Pulmonary artery endothelial cell (primary cell): ENCODE measurements at places on chromosomes 2 and 18.

GRCh38 chr2:62717503-62718081, 12.1 kb downstream of the EHBP1 start:
- DNase-seq, result no peak

- no peak for DNase-seq
Observed at GRCh38 chr2:60512062-60512622, 41.3 kb downstream of the BCL11A start.

DNA sequence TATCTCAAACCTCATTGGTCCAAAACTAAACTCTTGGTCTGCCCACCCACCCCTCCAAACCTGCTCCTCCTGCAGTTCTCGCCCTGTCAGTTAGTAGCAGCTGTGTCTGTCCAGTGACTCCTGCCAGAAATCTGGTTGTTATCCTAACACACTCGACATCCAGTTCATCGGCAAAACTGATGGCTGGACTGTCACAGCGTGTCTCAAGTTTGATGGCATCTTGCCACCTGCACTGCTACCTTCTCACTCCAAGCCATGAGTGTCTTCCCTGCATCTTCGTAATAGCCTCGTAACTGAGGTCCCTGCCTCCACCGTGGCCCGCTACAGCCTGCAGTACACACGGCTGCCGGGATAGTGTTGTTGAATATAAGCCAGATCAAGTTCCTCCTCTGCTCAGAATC, 470.1 kb upstream of the RAB12 start:
- DNase-seq, result no peak

DNA sequence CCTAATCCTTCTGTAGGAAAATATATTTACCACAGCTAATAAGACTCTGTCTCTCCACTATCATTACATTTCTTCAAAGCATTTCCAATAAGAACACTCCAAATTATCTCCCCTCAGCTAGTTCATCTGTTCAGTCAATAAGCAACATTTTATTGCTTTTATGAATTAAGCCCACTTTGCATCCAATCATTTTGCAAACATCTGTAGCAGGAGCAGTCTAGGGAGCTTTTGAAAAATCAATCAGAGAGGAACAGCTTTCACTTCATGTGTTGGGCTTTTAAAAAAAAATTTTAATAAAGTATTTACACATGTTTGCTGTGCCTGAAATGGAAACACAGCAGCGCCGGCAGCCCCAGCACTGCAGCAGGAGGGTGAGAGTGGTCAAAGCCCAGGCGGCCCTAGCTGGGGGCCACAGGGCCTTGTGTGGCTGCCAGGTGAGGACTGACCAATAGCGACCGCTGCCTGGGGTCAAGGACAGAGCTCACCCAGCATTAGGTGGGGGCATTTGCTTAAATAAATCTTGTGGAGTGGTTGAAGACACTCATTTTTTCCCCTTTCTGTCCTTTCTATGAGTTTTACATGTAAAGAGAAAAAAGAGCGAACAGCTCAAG, 250.7 kb downstream of the RNF144A start:
- DNase-seq, result no peak

DNA sequence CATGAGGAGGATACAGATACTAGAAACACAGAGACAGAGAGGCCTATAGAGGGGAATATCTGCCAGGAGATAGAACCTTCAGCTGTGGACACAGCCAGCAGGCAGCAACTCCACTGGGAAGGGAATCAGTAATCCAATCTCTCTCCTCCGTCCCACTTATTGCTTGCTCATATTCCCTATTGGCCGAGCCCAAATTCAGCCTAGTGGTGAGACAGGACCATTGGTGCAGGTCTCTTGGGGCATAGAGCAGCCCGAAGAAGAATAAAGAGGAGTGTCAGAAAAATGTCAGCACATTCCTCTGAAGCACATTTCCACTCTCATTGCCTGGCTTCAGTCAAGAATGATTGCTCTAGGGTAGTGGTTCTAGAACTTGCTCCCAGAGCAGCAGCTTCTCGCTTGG, 1091.5 kb upstream of the GYPC start:
- no peak for DNase-seq

- no peak for DNase-seq
Observed at GRCh38 chr18:10121028-10121427, 207.2 kb downstream of the VAPA start.

- no peak for DNase-seq
Observed at GRCh38 chr2:720842-721241, 43.6 kb upstream of the TMEM18 start.

GRCh38 chr2:24592441-24593100, 101.5 kb downstream of the NCOA1 start:
- no peak for DNase-seq

GRCh38 chr2:136375017-136375901, 257.3 kb upstream of the CXCR4 start:
- DNase-seq, result no peak

DNA sequence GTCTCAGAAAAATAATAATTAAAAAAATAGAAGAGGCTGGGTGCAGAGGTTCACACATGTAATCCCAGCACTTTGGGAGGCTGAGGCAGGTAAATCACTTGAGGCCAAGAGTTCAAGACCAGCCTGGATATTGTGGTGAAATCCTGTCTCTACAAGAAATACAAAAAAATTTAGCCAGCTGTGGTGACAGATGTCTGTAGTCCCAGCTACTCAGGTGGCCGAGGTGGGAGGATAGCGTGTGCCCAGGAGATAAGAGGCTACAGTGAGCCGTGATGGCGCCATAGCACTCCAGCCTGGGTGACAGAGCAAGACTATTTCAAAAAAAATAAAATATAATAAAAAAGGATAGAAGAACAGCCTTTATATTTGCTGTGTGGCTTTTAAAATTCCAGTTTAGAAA, 35.9 kb downstream of the SMC6 start:
- no peak for DNase-seq

DNA sequence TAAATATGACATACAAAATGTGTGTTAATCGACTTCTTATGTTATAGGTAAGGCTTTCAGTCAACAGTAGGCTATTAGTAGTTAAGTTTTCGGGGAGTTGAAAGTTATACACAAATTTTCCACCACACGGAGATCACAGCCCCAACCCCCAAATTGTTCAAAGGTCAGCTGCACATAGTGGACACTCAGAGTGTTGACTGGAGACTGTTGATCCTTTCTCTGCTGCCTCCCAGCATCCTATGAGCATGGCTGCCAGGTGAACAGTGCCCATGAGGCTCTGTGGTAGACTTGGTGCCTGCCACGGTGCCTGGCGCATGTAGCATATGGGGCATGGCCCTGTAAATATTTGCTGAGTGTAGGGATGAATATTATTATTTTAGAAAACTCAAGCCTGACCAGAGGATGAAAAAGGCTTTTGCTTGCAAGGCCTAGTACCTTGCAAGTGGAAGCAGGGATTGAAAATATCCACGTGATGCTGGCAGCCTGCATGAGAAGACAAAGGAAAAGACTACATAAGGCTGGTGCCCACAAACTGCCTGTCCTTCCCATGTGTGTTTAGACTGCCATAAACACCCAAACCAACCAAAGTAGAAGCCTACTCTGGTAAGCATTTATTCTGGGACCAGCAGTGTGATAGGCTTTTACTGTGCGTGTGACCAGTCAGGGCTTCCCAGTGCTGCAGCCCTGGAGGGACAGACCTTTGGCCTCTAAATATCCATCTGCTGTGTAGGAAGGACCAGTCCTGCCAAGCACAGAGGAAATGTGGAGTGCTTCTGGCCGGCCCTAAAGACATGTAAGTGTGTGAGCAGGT, 226.1 kb downstream of the LDLRAD4 start:
- DNase-seq, result no peak

DNA sequence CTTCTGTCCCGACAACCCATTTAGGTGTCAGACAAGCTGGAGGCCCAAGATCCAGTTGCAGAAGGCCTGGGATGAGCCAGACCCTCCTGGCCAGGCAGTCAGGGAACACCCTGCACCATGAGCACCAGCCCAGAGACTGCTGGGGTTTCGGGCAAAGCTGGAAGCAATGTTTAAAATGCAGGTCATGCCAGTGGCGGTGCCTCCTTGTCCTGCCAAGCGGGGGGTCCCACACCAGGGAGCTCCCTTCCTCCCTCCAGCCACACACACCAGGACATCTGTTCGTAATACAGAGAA, 230.2 kb downstream of the ATAD2B start:
- no peak for DNase-seq

GRCh38 chr2:98078701-98079100, 8.3 kb upstream of the VWA3B start:
- no peak for DNase-seq

DNA sequence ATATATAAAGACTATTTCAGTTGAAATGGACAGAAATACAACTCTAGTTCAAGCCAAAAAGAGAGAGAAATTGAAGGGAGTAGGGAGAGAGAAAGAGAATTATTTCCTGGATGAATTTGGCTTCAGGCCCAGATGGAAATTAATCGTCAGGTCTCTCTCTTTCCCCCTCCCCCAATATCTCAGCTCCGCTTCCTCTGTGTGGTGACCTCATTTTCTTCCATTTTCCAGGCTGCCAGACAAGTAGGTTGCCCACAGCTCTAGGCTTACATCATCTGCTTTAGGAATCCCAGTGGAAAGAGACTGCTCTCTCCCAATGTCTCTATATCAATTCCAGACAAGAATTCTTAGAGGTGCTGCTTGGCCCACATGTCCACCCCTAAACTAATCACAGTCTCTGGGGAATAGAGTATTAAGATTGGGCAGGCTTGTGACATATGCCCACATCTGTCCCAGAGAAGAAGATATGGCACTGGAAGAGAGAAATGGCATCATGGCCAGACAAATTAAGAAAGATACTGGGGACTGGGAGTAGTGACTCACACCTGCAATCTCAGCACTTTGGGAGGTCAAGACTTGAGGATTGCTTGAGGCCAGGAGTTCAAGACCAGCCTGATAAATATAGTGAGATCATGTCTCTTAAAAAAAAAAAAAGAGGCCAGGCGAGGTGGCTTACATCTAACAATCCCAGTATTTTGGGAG, 37.2 kb upstream of the CFAP36 start:
- peak; percentile 30 for DNase-seq

- no peak for DNase-seq
Observed at GRCh38 chr2:101987832-101988231, 3.9 kb upstream of the IL1R2 start.

GRCh38 chr2:181466661-181467576, 9.7 kb downstream of the ITGA4 start:
- DNase-seq, result peak; percentile 8

- no peak for DNase-seq
Observed at GRCh38 chr18:49344096-49344495, 116.3 kb downstream of the DYM start.

GRCh38 chr2:75288760-75289159, 89.4 kb upstream of the TACR1 start:
- no peak for DNase-seq

DNA sequence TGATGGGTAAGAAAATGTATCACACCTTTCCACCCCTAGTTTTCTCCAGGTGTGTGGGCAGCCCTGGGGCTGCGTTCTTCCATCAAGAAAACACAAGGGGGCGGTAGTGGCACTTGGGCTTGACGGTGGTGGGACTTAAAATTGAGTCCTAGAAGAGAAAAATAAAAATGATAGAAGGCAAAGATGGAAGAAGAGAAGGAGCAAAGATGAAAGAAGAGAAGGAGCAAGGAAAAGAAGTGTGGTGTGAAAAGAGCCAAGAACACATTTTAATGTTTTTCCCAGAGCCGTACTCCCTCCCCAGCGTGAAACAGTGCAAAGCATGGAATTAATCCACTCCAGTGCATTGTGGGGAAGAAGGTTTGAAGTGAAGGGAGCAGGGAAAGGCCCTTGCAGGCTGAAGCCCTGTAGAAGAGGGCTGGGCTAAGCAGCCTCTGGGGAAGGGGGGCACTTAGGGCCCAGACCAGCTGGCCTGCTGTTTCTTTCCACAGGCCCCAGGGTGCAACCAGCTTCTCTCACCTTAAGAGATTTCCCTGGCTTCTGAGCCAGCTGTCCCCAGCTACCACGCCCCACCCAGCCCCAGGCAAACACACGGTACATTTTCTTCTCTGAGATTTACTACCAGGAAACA, 256.8 kb downstream of the RNF152 start:
- peak; percentile 7 for DNase-seq

DNA sequence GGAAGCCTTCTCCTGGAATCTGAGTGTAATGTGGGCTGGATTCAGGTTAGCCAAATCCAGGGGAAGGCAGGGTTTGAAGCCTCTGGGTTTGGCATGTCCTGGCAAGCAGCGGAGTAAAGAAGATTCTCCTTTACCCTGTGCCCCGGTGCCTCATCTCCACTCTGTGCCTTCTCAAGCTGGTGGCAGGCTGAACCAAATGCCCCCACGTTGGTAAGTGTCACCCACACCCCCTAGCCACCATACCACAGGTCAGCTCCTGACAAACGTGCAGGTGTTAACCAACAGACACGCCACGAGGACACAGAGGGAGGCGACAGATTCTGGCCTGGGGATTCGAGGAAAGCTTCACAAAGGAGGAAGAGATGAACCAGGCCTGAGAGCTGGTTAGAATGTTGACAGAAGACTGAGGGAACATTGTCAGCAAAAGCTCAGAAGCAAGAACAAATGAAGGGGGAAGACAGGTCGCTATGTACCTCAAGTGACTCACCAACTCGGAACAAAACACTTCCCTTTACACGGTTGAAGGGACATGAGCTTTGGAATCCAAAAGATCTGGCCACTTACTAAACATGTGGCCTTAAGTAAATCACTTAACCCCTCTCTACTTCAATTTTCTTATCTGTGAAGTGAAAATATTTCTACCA, 85.2 kb upstream of the LCLAT1 start:
- no peak for DNase-seq

GRCh38 chr2:121202541-121203310, 82.3 kb downstream of the TFCP2L1 start:
- DNase-seq, result no peak

DNA sequence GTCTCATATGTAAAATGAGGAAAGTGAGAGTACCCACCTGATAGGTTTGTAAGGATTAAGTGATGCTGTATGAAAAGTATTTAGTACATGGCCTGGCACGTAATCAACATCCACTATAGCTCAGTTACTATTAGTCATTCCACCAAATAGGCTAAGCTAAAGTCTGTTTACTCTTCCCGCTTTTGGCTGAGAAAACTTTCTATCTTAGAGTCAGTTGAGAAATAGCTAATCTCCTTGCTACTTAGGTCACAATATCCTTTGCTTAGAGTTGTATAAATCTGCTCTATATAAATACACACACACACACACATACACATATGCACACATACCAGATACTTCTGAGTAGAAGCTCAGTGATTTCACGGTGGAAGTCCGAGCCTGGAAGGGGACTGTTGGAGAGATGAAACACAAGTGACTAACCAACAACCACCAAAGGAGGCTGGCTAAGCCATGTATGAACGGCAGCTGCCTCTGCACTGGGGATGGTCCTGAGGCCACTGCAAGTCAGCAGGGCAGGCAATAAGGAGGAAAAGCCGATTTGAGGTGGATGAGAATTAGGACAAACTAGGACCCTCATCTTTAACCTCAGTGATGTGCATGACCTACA, 104.6 kb upstream of the EPHA4 start:
- DNase-seq, result no peak
